ENCODE measurements at places on chromosomes 16 and 17.

GRCh38 chr17:50703162-50703561 is 4.6 kb downstream of the ANKRD40 start:
- no peak for DNase-seq

- no peak for DNase-seq
Observed at GRCh38 chr16:85863384-85863774, 35.6 kb upstream of the IRF8 start.

DNA sequence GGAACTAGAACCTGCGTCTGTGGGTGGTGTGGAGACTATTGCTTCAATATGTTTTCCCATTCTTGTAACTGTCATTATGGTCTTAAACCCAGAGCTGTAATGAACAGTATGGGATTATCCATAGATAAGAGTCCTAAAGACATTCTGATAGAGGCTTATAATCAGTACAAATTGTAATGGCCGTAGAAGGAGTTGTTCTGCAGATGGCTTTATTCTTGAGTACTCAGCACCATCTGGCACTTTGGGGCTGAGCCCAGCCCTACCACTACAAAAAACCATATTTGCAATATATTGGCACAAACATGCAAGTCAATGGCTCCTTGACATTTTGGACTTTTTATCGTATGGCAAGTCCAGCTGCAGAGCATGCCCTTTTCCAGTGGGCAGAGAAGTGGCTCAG is 150.0 kb downstream of the HS3ST4 start:
- peak; percentile 53 for DNase-seq

- peak; percentile 98 for DNase-seq
Observed at GRCh38 chr16:89201439-89202377, 1.4 kb upstream of the SLC22A31 start.

GRCh38 chr17:63246344-63246743 is 199.8 kb downstream of the CYB561 start:
- DNase-seq, result no peak

GRCh38 chr17:79646721-79647455 is 36.0 kb upstream of the RBFOX3 start:
- peak; percentile 23 for DNase-seq
